ENCODE measurements at places on chromosomes 2 and 18.

DNA sequence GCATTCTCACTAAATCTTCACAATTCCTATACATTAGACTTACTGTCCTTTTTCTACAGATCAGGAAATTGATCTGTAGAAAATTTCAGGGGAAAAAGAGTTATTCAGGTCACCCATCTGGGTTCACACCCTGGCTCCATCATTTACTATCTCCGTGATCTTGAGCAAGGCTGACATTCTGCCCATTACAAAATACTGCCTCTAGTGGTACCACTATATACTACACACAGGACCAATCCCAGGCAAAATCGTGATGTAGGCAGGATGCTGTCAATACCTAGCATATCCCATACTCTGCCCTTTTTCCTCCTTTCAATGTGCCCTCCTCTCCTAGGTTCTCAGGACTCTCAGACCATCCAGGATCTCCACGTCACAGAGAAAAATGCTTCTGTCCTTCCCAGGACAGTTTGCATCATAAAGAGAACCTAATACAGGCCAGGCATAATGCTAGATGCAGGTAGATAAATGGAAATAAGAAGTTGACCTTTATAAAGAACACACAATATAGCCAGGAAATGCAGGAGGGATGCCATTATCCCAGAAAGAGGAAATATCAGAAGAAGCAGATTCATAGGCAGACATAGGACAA lies 101.9 kb downstream of the CDH20 start:
- no peak for DNase-seq

- DNase-seq: no peak
These were observed 99.6 kb downstream of the PRPF40A start for GRCh38 chr2:152617456-152618192.

DNA sequence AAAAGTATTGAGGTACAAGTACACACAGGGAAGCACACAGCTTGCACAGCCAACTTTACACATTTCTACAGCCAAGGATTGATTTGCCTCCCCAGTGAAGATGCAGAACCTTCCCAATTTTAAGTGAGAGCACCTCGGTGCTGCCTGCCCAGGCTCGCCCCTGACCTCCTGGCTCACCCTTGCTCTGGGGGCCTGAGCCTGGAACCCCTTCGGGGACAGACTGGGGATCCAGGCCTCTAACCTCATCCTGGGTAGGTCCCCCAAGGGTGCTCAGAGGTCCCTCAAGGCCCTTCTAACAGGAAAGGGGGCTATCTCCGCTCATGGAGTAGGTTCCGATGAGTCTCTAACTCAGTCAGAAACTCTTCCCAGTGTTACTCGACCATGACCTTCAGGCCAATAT lies 53.1 kb downstream of the BCL2L11 start:
- no peak for DNase-seq

DNA sequence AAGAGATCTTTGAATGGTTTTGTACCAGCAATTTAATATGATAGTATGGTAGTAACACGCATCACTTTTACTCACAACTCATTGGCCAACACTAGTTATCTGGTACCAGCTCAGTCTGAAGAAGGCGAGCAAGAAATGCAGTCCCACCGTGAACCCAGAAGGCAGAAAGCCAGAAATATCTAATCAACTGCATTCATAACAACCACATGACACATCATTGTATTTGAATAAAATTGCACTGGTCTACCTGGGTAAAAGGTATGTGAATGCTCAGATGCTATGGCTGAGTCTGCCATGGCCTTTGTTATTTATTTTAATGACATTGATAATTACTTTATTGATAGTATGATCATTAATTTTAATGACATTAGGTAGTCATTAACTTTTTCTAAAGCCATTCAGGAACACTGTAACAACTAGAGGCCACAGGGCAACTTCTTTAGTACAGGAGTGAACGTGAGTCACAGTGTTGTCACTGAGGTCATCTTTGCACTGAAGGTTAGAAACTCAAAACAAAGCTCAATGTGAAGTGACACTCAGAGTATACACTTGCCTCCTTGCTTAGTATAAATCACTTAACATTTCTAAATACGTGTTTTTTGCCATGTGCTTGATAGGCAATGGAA lies 475.6 kb upstream of the TNP1 start:
- DNase-seq: no peak

DNA sequence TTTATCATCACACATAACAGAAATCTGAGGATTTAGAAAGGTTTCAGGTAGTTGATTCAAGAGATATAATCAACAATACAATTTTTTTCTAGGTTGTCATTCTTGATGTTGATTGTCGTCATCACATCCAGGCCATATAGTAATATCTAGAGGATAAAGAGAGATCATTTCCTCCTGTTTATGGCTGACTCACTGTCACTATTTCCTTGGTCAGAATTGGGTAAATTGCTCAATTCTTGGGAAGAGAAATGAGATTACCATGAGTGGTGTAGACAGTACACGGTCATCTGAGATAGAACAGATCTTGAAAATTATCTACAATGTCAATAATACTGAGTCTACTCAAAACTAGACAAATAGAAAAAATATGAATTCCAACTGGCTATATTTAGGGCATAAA lies 78.8 kb downstream of the ZNF804A start:
- DNase-seq: no peak

DNA sequence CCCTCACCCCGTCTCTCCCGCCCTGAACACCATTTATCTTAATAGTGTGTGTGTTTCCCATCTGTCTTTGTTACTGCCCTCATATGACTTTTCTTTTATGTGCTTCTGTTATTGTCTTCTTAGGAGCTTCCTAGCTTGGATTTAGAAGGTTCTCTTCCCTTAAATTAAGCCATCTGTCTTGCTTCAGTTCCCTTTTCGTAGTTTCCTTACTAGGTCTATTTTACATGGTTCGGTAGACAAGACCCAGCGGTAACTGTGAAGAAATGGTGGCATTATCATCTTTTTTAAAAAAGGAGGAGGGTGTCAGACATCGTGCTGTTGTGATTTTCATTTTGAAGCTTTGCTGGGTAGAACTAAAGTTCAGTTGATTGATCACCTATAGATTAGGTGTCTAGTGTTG lies 10.3 kb downstream of the NCK2 start:
- DNase-seq: no peak

- no peak for DNase-seq
These were observed 98.8 kb downstream of the CTAGE1 start for GRCh38 chr18:22318745-22319407.

- DNase-seq: no peak
These were observed 116.8 kb upstream of the EPC2 start for GRCh38 chr2:148527488-148528340.

DNA sequence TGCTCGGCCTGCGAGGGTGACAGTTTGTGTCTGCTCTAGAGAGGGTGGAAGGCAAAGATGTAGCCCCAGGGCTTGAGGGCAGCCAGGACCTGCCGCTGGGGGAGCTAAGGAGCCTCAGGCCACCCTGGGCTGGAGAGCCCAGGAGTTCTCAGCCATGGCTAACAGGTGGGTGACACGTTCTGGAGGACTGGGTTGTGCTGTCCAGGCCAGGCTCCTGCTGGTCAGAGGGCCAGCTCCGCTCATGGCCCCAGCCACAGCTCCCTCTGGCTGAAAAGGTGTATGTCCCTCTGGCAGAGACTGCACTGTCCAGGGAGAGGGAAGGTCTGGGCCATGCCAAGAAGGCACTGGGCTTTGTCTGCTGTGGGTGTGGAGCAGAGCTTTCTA lies 19.2 kb downstream of the TMEM185B start:
- DNase-seq: no peak

DNA sequence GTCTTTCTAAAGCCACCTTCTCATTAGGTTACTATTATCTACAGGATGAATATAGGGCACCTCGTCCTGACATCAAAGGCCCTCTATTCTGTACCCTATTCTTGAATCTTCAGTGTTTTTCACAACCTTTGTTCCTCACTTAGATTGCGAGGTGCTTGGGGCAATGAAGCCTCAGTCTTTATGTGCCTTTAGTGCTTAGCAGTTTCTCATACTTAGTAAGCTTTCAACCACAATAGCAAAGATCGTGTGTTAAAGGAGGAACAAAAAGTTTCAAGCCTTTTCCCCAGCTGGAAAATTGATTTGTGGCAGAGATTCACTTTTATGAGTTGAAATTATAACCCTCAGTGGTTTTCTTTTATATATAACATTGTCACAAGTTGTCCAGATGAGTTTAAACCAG lies 226.9 kb downstream of the MYO3B start:
- no peak for DNase-seq

GRCh38 chr2:114025030-114025429 lies 135.1 kb downstream of the ACTR3 start:
- no peak for DNase-seq

GRCh38 chr2:173280853-173281252 lies 73.8 kb upstream of the CDCA7 start:
- DNase-seq: no peak

- no peak for DNase-seq
These were observed 91.7 kb downstream of the NRP2 start for GRCh38 chr2:205773989-205774388.

DNA sequence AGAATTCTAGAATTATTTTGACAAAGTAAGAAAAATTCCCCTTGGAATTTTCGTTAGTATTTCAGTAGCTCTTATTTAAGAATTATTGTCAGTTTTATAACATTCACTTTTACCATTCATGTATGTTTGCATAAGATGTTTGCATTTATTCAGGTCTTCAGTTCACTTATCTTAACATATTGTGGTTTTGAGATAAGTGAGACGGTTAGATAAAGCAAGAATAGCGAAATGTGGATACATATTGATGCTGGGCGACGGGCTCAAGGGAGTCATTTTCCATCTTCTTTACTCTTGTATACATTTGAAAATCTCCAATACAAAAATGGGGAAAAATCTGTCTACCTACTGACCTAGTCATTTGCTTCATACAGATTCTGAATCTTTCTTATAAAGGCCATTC lies 156.7 kb upstream of the HDAC4 start:
- no peak for DNase-seq

DNA sequence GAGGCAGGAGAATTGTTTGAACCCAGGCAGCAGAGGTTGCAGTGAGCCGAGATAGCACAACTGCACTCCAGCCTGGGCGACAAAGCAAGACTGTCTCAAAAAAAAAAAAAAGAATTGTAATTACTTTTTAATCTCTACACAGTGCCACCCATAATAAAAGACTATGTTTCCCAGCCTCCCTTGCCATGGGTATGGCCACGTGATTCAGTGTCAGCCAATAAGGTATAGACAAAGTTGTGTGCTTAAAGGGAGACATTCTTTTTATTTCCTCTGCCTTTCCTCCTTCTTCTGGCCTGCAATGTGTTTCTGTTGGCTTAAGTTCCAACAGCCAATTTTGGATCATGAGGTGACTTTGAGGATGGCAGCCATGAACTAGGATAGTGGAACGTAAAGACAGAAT lies 406.9 kb downstream of the LNPK start:
- no peak for DNase-seq

DNA sequence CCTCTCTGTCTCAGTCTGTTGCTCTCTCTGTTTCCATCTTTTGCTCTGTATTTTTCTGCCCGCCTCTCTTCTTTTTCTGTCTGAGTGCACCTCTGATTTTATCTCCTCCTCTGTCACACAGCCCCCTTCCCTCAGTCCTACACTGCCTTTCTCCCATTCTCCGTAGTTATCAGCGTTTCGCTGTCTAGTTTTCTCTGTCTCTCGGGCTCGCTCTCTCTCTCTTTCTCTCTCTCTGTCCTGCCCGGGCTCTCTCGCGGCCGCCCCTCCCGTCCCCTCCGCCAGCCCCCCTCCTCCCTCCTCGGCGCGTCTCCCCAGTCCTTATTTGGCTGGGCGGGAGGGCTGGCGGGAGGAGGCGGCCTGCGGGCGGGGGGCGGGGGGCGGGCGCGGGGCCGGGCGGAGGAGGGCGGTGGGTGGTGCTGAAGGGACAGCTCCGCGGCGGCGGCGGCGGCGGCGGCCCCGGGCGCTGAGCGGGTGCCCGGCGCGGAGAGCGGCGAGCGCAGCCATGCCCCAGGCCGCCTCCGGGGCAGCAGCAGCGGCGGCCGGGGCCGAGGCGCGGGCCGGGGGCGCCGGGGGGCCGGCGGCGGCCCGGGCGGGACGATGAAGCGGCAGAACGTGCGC lies at the start of gene KCNK3:
TSS of gene KCNK3 (plus strand) at position 444 of the 618 bp plus-strand sequence. CDS start at position 598, 154 bp downstream.
- peak; percentile 45 for DNase-seq

DNA sequence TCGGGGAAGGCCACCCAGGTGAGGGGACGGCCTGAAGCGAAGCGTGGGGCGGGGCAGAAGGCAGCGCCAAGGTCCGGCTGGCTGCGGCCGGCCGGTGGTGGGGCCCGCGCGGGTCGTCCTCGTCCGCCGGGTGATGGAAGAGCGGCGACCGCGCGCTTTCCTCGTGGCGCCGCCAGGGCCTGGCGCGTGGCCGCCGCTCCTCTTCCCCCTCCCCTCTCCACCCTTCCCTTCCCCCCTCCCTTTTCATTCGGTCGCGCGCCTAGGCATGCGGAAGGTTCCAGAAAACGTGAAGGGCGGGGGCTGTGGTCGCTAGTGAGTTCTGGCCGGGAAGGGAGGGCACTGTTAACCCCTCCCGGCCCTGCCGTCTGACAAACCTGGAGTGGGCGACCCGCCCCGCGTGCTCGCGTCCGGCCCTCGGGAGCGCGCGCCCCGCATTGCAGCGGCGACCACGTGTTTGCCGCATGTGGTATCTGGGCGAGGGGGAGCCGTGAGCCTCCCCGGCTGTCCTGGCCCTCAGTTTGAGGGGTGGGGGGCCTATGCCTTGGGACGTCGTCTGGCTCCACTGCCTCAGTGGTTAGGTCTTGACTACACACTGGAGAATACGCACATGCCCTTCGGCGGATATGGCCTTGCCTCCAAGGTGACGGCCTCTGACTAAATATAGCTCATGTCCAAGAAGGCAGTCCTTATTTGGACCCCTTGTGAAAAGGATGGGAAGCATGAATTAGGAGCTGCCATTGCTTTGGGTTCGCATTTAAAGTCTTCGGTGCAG lies 579 bp downstream of the MAT2A start:
- peak; percentile 69 for DNase-seq

DNA sequence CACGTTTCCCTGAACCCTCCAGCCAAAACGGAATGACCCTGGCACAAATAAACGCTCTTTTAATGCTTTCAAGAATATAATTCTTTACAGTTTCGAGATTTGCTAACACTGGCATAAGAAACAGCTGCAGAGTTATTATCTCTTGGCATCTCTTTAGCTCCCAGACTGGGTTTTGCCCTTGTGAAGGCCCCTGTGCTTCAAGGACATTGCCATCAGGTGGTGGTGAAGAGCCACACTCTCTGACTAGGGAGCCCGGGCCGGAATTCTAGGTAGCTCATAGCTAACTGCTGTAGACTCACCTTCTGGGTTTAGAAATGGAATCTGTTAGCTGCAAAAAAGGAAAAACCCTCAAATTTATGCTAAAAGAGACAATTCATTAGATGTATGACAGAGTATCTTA lies 13.3 kb upstream of the GALNT14 start:
- no peak for DNase-seq

GRCh38 chr2:216081012-216081411 lies 597 bp downstream of the PECR start:
- DNase-seq: no peak

- no peak for DNase-seq
These were observed 992.2 kb downstream of the TSN start for GRCh38 chr2:122747670-122748069.
